Caki2 (cell line): ENCODE measurements at places on chromosomes 4 and X. TPM values are rescaled to one million over a fixed set of nuclear protein-coding genes. Genes with fewer than 3 reads are reported as not detected.

DNA sequence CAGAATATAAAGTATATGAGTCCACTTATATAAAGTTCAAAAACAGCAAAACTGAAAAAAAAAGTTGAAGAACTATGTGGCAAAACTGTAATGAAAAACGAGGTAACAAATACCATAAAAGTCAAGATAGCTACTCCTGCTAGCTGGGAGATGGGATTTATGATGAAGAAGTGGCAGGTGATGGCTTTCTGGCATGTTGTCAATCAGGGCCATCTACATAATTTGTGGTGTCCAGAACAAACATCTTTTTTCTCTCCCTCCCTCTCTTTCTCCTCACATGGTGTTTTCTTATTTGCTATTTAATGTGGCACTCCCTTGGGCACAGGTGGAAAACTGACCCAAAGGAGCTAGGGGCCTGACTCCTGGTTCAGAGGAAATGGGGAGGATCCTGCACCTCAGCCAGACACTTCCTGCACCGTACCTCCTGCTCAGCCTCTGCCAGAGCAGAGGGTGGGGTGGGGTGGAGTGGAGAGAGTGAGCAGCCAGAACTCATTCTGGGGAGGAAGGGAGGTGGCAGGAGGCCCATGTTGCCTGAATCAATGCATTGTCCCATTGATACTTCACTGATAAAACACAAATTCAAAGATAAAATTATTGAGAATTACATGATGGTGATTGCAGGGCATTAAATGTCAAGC lies 5.3 kb upstream of the SAP30 start:
- no peak for DNase-seq

- DNase-seq, result no peak
Observed at GRCh38 chr4:96483308-96484030, 643.6 kb downstream of the PDHA2 start.

HTR2C gene
- total RNA-seq, result not detected in 2 replicates

- no peak for DNase-seq
Observed at GRCh38 chr4:132333724-132334047, 815.4 kb upstream of the PCDH10 start.

GAGE2A gene
- not detected in 2 replicates for total RNA-seq

DNA sequence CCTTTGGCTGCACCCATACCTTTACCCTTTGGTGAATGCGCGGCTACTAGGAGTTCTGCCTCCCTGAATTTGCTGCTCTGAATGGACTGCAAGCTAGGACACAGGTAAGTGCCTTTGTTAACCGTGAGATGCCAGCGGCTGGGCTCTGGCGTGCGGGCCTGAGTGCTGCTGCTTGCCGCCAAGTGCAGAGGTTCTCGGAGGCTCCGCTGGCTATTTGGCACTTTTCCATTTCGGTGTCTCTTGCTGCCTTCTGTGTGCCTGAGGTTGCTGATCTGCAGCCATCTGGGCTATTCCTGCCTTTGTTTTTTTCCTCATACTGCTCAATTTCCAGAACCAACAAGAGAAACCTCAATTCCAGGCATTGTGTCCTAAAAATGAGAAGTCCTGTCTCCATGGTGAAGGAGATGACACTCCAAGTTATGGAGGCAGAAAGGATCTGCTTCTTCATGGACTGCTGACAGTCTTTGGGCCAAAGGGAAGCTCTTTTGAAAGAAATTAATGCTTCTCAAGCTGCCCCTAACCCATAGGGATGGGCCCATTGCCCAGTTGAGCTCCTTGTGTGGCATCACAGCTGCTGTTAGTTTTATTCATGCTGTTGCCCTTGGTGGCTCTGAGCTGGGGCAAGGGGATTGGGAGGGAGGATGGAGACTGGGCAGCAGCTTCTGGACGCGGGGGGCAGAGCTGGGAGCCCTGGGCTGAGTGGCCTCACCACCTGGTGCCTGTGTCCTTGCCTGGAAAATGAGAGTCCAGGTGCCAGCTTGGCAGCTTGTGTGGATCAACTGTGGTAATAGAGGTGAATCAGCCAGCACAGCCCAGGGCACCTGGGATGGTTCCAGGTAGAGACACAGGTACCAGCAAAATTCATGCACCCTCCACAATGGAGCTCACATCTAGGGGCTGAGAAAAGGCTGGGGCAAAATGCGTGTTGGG lies 3.8 kb upstream of the TBC1D14 start:
- no peak for DNase-seq

GJB1 gene
- total RNA-seq, result not detected in 2 replicates

- no peak for DNase-seq
Observed at GRCh38 chrX:23932046-23932445, 24.2 kb downstream of the CXorf58 start.

- DNase-seq, result peak; percentile 16
Observed at GRCh38 chr4:120977435-120977997, 55.0 kb upstream of the PRDM5 start.

OTUD6A gene
- not detected in 2 replicates for total RNA-seq
